A549 treated with CpdA at 1 μM for 4 hours (cell line): ENCODE measurements at places on chromosomes 2 and 18. TPM values are rescaled to one million over a fixed set of nuclear protein-coding genes. Genes with fewer than 3 reads are reported as not detected.

Gene UPP2
- total RNA-seq = not detected in 5 replicates

Gene PSMG2
- total RNA-seq = 71.4 to 77.8 TPM (median 74.4 TPM) in 5 replicates

Gene FBXO48
- 0.54 to 0.76 TPM (median 0.61 TPM) in 5 replicates for total RNA-seq

Gene ARHGEF4
- total RNA-seq = 6.3 to 8.0 TPM (median 7.5 TPM) in 5 replicates

Gene SAP130
- 11.2 to 14.2 TPM (median 12.9 TPM) in 5 replicates for total RNA-seq
